DMS153 (cell line): ENCODE measurements at places on chromosomes 12 and 14.

GRCh38 chr14:70114621-70115156 lies 74.1 kb downstream of the SLC8A3 start:
- DNase-seq = no peak

- no peak for DNase-seq
Observed at GRCh38 chr14:103925316-103925715, 2.9 kb upstream of the TDRD9 start.

DNA sequence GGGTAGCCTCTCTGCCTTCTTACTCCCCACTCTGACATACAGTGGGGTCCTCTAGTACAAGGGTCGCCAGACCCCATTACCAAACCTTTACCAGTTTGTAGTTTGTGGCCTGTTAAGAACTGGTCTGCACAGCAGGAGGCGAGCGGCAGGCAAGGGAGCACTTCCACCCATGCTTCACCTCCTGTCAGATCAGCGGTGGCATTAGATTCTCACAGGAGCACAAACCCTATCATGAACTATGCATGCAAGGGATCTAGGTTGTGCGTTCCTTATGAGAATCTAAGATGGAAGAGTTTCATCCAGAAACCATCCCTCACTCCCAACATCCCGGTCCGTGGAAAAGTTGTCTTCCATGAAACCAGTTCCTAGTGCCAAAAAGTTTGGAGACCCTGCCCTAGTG lies 146.5 kb downstream of the HMGA2 start:
- DNase-seq = no peak

DNA sequence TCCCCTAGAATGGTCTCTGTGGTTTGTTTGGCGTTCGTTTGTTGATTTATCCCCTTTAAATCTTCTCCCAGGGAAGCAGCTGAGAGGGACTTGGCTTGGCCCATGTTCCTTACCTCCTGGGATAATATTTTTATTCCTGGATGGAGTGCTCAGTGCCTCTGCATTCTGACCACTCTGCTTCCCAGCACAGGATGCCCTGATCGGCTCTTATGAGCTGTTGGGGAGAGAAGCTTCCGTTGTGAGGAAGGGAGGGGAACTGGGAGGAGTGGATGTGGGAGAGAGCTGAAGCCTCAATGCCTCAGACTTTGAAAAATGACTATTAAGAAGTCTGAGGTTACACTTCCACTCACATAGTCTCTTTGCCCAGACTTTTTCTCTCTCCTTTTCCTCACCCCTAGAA lies 114.8 kb downstream of the SMOC1 start:
- no peak for DNase-seq

GRCh38 chr12:88615490-88615889 lies 35.2 kb upstream of the KITLG start:
- DNase-seq = no peak

DNA sequence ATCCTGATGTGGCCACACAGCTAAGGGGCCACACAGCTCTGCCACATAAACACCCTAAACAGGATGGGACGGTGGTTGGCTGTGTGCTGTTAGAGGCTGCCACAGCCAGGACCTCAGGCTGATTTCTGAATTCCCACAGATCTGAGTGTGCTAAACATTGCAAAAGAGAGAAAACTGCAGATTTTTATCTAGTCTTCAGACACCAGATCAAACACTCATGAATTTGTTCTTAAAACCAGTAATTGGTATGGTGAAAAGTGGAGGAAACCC lies 190.7 kb downstream of the MON2 start:
- DNase-seq = no peak

DNA sequence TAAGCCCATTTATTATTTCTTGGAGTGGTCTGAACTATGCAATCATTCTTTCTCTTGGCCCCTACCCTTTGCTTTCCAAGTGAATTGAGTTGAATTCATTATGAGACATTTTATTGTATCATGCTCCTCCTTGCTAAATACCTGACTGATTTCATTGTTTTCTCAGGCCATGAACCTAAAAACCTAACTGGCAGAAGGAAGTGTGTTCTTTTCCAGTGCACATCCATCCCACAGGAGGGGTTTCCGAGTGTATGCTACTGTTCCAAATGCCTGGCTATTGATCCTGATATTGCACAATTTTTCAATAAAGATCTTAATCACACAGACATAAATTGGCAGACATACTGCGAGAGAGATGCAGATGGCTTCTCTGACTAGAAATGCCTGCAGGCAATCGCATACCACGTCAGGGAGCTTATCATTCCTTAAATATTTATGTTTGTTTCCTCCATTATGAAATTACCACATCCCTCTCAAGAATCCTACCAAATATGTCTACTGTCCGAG lies 162.2 kb upstream of the EGLN3 start:
- no peak for DNase-seq

- DNase-seq = peak; percentile 34
Observed at GRCh38 chr12:110234755-110235154, 46.3 kb upstream of the ATP2A2 start.

DNA sequence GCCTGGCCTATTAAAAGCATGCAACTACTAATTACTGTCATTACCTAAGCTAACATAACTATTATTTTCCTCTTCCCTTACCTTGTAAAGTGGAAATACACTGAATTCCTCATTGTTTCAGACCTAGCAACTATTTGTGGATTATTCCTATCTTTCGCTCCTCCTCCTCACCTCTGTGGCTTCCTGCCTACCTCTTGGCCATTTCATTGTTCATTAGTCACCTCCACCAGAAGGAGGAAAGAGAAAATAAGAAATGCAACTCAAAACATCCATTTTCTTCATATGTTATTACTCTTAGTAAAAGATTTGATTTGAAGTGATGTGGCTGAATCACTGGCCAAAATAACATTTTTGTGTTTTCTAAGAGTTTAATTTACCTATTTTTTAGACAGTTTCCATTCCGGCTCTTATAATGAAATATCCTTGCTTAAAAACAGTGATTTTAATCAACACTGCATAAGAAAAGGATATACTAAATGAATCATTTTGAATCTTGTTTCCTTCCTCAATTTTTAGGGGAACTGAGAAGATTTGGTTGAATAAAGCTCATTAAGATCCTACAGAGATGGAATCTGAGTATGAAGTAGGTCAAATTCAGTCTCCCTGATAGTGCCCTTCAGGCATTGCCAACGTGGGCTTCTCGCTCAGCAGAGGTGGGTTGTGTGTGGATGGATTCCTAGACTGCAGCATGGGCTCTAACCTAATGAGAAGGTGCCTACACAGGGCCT lies 27.6 kb upstream of the ARHGAP5 start:
- no peak for DNase-seq

DNA sequence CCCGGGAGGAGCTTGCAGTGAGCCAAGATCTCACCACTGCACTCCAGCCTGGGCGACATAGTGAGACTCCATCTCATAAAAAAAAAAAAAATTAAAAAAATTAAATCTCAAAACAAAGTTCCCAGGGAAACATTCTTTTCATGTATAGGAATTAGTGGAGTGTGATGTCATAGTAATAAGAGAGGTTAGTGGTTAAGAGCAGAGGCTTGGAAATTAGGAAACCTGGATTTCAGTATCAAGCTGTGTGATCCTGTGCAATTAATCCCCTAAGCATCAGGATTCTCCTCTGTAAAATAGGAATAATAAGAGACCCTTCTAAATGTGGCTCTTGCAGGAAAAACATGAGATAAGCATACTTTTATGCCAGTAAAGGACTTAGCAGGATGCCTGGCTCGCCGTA lies 3.1 kb upstream of the TXNRD1 start:
- DNase-seq = no peak

GRCh38 chr14:42070031-42070430 lies 463.4 kb downstream of the LRFN5 start:
- DNase-seq = no peak

- peak; percentile 22 for DNase-seq
Observed at GRCh38 chr12:93234641-93235040, 143.1 kb upstream of the NUDT4 start.

DNA sequence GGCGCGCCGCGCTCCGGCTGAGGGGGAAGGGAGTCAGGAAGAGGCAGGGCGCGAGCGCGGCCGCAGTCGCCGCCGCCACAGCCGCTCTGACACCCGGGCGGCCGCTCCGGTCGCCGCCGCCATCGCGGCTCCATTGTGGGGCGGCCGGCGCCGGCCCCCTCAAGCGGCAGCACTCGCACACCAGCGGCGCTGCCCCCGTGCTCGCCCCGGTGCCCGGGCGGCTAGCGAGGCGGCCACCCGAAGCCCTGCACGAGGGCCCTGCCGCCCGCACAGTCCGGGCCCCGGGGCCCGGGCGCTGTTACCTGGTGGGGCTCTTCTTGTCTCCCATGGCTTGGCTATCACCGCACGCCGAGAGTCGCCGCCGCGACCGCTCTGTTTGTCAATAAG lies 202 bp downstream of the YAF2 start:
- no peak for DNase-seq

DNA sequence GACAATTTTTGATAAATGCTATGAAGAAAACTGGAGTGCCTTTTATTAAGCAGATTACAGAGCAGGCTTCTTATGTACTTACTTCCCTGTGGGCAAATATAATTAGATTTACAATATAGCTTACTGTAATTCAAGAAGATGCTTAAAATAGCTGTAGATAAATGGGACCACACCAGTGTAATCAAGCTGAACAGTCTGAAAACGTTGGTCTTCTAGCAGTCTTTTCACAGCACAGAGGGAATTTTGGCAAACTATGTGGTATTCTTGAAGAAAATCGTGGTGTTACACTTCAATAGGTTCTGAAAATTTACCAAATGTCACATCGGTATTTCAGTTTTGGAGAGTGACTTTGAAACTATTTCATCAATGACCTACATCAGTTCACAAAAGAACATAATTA lies 47.7 kb downstream of the SLC16A7 start:
- DNase-seq = no peak

DNA sequence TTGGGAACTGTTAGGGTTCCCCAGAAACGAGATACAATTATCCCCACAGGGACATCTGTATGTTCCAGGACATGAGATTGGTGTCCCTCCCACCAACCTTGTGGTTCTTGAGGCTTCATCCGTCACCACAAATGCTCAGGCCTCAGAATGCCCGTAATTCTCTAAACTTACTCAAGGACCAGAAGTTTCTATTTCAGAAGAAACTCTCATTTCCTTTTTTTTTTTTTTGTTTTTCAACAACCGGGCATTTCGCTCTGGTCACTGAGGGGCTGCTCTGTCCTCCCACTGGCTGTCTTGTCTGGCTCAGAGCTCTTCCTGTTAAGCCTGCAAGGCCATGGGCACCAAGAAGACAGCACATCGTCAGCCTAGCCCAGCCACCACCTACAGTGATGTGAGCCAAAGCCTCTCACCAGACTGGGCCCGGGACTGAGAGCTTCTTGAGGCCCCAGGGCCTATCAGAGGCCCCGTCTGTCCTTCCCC lies 36.2 kb downstream of the VDR start:
- DNase-seq = no peak

- DNase-seq = no peak
Observed at GRCh38 chr14:71414631-71415403, 507.6 kb downstream of the PCNX1 start.

DNA sequence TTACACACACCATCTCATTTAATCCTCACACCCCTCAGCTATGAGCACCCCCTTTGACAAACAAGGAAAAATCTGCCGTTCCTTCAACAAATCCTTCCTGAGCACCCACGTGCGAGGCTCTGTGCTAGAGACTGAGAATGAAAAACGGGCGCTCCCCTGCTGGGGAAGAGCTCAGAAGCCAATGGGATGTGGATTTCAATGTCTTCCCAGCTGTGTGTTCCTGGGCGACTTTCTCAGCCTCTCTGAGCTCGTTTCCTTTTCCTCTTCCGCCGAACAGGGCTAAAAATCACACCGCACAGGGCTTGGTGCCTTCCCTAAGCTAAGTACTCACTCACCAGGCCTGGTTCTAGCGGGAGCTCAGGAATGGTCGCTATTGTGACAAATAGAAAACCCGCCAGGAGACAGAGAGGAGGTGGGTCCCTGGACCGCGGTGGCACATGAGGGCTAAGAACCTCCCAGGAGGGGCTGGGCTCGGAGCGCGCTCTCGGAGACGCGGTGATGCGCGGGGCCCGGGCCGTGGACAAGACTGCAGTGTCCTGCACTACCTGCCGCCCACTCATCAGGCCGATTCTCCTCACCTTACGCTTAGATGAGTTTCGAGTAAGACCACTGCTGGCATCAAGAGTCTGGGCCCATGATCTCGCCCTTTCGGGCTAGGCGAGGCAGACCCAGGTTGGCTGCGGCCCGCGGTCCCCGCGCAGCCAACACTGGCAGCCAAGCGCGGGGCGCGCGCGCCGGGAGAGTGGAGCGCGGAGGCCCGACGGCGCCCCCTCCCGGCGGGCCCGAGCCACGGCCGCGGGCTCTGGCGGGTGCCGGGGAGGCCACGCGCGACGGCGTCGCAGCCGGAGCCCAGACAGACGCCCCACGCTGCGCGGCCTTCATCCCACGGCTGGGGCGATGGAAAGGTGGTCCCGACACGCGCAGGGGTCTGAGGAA lies 17.0 kb downstream of the ZDHHC22 start:
- no peak for DNase-seq

DNA sequence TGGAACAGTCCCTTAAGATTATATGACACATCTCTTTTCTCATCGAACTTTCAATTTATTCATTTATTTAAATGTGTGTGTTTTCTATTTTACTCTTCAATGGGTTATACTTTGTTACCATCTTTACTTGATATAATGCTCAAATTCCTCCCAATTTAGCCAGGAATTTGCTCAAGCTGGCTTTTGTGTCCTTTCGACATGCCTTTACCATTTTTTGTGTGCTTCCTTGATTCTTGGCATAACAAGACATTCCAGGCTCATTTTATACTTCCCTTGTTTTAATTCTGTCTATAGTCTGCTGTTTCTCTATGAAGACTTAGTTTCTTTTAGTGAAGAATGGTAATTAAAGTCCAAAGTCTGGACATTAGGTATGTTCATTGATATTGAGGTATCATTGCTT lies 315.8 kb downstream of the AEBP2 start:
- DNase-seq = no peak

DNA sequence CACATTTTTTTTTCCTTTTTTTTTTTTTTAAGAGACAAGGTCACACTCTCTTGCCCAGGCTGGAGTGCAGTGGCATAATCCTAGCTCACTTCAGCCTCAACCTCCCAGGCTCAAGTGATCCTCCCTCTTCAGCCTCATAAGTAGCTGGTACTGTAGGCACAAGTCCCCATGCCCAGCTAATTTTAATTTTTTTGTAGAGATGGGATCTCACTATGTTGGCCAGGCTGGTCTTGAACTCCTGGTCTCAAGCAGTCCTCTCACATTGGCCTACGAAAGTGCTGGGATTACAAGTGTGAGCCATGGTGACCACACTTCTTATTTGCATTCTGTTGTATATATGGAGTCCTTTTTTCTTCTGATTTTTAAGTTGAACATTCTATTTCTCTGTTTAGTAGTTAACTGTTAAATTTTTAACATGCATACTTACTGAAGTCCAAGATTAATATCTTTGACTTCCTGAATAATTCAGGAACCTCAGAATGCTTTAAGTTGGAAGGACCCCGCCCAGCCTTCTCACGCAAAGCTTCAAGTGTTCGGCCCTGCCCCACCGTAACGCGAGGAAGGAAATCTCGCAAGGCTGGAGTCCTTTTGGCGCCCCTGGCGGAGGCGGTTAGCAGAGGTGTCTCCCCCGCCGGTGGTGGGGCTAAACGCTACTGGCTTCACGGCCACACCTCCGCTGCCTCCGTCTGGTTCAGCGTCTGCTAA lies 21.6 kb downstream of the SPATS2 start:
- no peak for DNase-seq
